Dermis blood vessel endothelial cell (primary cell): ENCODE measurements at places on chromosomes 4 and X. TPM values are rescaled to one million over a fixed set of nuclear protein-coding genes. Genes with fewer than 3 reads are reported as not detected.

The ARHGAP6 gene
- total RNA-seq = 0.17 and 0.19 TPM in 2 replicates

The SPARCL1 gene
- 158 and 779 TPM in 2 replicates for total RNA-seq

The GATA1 gene
- not detected in 2 replicates for total RNA-seq

The PAGE5 gene
- not detected in 2 replicates for total RNA-seq

The KLHL4 gene
- total RNA-seq = 65.0 and 99.5 TPM in 2 replicates

The OTC gene
- total RNA-seq = 2.4 and 4.5 TPM in 2 replicates
